Stimulated activated CD4-positive, alpha-beta T cell treated with anti-CD3 and anti-CD28 coated beads, Interleukin-1b, Interleukin-23, amount 100 ng/mL, for 1 hour (primary cell): ENCODE measurements at places on chromosomes 5 and 9.

DNA sequence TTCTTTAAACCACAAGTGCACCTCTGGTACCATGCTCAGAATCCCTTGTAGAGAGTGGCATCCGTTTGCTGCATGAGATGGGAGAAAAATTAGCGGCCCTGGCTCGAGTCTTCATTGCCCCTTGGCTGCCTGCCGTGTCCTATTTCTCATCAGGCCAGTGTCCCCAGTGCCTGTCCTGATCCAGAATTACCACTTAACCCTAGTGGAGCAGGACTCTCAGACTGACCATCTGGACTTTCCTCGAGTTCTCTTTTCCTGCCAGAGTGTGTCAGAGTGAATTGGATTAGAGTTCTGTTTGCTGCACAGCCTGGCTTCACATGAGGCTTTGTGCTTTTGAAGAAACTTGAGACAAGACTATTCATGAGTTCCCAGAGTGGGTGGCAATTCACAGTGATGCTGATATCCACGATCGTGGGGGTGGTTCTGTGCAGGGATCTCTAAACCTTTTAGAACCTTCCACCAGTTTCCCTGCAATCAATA is 92.6 kb downstream of the C9orf152 start:
- DNase-seq: no peak

DNA sequence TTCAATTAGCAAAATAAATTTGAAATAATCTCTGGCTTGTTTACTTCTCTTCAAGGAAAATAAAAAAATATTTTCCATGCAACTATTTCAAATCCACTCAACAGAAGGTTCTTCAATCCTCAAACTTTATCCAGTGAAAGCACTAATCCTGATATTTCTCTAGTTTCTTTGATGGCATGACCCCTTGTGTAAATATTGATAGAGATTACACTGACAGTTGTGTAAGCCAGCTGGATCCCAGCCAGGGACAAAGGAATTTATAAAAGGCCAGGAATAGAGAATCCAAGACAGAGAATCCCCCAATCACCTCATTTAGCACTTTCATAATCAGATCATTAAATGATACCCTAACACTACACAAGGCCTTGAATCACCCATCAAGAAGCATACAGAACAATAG is 135.2 kb downstream of the GNA14 start:
- no peak for DNase-seq

DNA sequence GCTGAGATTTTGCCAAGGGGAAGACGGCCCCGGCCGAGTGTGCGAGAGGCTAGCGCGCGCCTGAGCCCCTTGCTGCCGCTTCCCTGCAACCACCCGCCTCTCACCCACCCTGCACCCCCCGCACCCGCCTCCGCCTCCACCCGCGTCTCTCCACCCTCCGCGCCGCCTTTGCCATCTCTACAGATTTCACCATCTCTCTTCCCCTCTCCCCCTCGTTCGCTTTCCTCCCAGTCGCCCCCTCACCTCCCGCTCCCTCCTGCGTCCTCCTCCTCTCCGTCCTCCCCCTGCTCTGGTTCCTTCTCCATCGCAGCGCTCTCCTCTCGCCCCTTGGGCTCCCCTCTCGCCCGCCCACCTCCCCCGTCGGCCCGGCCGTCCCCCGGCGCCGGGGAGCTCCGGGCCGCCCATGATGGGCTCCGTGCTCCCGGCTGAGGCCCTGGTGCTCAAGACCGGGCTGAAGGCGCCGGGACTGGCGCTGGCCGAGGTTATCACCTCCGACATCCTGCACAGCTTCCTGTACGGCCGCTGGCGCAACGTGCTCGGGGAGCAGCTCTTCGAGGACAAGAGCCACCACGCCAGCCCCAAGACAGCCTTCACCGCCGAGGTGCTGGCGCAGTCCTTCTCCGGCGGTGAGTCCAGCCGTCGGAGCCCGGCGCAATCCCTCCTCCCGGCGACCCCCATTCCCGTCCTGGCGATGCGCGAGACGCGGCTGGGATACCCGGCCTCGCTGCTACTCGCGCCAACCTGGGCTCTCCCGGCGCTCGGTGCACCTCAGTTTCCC is at the start of gene PRDM12:
TSS of gene PRDM12 (plus strand) at position 344 of the 778 bp plus-strand sequence. CDS start at position 404, 60 bp downstream.
- DNase-seq: no peak

GRCh38 chr9:125963932-125964331 is 216.8 kb downstream of the PBX3 start:
- no peak for DNase-seq

- no peak for DNase-seq
These were observed at the start of gene PDE6A for GRCh38 chr5:149944666-149945065. TSS of gene PDE6A (minus strand) at chr5:149944793. CDS start at chr5:149944673, 120 bp downstream.

- no peak for DNase-seq
These were observed 349.2 kb downstream of the DEPDC1B start for GRCh38 chr5:60350794-60351193.

DNA sequence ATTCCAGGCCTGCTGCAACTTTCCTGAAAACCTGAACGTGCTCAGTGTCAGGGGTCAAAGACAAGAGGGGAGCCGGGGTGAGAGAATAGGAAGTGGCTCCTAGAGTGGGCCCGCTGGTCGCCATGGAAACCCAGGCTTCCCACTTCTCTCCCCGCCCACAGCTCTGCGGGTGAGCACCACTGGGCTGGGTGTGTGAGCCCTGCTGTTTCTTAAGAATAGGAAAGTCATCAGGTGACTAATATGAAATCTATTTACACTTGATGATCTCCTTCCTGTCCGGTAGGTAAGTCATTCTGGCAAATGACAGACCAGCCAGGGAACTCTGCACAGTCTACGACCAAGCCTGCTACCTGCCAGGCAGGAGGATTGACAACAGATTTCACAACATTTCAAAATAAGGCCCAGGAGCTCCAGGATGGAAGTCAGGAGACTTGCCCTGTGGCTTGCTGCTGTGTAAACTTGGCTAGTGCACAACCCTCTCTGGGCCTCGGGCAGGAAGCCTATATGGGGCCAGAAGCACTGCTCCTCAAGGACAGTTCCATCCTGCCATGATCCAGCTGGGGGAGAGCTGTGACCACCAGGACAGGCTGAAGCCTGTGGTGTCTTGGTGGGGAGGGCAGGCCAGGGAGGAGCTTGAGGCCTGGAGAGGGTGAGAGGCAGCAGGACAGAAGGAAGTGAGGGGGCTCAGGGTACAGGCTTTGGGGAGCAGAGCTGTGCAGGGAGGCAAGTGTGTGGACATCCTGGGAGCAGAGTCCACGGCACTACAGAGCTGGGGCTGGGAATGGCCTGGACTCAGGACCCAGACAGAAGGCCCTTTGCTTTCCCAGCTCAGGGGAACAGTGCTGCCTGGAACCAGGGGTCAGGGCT is 60.6 kb downstream of the SHB start:
- no peak for DNase-seq

- no peak for DNase-seq
These were observed 45.1 kb downstream of the PRRT1B start for GRCh38 chr9:131590449-131590848.

DNA sequence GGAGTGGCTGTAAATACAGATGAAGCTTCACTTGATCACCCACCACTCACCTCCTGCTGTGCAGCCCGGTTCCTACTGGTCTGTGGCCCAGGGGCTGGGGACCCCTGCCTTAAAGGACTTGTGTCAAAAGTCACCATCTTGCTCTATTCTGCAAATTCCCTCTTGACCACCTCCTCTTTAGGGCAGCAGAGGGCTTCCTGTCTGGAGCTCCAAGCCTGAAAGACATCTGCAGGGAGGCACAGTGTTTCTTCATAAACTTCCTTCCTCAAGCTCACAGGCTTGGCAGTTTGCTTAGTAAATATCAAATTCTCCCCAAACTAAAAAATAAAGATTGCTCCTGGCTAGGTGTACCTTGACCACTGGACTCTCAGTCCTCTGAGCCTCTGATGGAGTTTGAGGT is 104.4 kb downstream of the FRMD3 start:
- DNase-seq: no peak

- no peak for DNase-seq
These were observed 16.6 kb downstream of the PTGR1 start for GRCh38 chr9:111582888-111583287.

DNA sequence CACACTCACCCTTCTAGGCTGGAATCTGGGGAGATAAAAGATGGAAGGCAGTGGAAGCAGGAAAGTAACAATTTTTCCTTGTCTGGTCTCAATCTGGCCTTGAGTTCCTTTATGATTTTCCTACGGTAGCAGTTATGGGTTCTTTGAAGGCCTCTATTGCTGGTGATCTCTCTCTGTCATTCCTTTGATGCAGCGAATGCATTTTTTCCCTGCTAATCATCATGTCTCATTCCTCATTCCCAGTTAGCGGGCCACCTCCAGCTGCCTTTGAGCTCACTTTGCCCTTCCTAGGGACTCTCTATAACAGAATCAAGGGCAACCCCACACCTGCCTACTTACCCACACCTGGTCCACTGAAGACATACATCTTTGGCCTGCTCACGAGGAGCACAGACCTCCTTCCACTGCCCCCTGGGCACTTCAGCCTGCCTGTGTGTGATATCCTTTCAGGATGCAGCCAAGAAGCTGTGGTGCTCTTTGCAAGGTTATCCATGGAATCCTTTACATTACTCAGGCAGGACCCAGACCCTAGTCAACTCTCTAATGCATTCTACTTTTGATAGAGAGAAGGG is 191.7 kb downstream of the DRD1 start:
- DNase-seq: no peak

DNA sequence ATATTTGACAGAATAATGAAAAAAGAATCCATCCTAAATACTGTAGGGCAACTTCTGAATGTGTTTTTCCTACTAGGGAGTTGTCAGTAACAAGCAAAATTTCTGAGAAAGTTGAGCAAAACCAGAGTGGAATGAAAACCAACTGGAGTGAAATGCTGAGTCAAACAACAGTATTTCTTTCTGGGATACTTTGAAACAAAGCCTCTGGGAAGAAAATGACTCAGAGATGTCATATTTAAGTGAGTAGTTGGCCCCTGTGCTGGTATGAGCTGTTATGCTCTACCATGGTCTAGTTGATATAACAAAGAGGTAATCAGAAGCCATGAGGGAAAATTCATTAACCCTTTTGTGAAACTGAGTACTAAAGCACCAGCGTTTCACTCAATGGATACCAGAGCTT is 372.1 kb upstream of the C9orf72 start:
- DNase-seq: no peak

DNA sequence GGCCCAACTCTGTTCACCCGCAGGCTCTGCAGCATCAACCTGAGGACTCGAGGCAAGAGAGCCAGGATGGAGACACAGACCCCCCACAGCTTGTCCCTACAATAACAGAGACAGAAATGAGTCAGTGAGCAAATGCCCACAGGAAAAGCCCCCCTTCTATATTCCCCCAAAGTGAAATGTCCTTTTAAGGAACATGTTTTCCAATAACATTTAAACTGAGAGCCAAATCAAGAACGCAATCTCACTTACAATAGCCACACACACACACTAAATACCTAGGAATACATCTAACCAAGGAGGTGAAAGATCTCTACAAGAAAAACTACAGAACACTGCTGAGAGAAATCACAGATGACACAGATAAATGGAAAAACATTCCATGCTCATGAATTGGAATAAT is 49.0 kb downstream of the TEX10 start:
- no peak for DNase-seq

GRCh38 chr9:79776581-79776980 is 204.8 kb downstream of the TLE4 start:
- DNase-seq: no peak

GRCh38 chr5:55483885-55484284 is 50.9 kb downstream of the PLPP1 start:
- no peak for DNase-seq

DNA sequence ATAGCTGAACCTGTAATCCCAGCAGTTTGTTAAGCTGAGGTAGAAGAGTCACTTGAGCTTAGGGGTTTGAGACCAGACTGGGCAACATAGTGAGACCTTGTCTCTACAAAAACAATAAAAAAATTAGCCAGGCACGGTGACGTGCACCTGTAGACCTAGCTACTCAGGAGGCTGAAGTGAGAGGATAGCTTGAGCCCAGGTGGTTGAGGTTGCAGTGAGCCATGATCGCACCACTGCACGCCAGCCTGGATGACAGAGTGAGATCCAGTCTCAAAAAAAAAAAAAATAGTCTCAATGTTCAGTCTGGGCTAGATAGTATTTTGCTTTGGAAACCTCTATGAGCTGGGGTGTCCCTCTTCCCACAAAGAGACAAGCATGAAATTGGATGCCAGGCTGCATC is 51.9 kb upstream of the IQGAP2 start:
- DNase-seq: no peak

GRCh38 chr5:149627070-149627469 is 45.8 kb downstream of the ARHGEF37 start:
- DNase-seq: no peak

DNA sequence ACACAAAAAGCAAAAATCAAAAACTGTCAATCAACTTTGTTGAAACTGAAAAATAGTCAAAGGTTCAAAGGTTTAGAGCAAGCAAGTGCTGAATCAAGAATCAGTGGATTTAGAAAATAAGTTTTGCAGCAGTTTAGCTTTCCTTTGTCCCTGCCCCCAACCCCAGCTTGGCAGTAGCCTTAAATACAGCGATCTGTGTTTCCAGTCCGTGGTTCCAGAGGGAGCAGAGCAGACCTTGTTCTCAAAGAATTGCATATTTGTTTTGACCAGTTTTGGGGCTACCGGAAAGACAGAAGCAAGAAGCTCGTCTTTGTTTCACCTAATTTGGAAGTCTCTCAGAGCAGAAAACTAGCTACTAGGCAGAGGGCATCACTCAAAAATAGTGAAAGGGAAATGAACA is 57.2 kb upstream of the PRDM9 start:
- no peak for DNase-seq

DNA sequence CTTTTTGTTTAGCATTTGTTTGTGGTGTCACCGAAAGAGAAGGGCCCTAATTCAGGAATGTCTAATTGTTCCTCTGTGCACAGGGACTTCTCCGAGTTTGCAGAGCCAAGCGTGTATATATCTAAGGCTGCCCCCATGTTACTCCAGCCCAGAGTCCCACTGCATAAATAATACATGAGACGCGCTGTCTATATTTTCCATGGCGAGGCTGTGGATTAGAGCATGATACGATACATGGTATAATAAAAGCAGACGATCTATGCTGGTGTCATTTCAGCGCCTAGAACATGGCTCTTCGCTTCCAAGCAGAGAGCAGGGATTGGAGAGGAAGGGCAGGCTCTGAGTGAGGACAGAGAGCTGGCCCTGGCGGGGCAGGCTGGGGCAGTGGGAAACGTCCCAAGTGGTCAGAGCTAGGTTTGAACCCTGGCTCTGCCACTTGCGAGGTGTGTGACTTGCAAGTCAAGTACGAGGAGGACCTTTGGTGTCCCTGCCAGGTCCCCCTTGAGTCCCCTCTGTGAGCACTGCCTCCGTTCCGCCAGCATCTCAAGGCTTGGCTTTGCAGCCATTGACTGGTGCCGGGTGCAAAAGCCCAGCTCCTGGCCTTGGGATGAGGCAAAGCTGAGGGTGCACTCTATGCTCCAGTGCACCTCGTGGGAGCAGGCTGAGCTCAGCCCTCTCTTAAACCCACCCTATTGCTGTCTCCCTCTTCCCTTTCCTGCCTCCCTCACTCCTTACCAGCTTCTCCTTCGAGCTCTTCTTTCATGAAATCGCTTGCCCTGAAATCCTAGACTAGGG is 29.2 kb upstream of the LAMC3 start:
- no peak for DNase-seq

DNA sequence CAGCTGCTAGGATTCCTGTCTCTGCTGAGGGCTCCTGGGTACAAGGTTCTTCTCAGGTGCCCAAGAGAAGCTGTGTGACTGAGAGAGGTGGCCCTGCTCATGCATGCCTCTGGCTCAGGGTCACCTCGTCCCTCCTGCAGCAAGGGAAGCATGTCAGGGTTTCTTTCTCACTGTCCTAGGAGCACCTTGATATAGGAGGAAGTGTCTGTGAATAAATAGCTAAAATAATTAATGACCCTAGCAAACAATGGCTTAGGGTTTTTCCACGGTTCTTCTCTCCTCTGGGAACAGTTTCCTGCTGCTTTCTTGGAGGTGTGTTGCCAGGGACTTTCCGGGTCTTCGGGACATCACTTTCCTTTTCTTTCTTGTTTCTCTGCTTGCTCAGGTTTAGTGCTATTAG is 87.2 kb downstream of the ARHGAP26 start:
- DNase-seq: no peak

GRCh38 chr9:90898228-90898627 is 96.6 kb downstream of the SYK start:
- DNase-seq: no peak
